Tibial nerve (tissue), 4 donors: ENCODE measurements at places on chromosomes 2 and 18.

GRCh38 chr2:113961000-113961399, 71.1 kb downstream of the ACTR3 start:
- H3K36me3 ChIP-seq: no peaks in the 10 kb centered on the region
- no peaks in the 10 kb centered on the region for H3K27me3 ChIP-seq
- H3K27ac ChIP-seq: no peak overlapping the region
- H3K4me3 ChIP-seq: no peak overlapping the region
- H3K4me1 ChIP-seq: no peaks in the 10 kb centered on the region

DNA sequence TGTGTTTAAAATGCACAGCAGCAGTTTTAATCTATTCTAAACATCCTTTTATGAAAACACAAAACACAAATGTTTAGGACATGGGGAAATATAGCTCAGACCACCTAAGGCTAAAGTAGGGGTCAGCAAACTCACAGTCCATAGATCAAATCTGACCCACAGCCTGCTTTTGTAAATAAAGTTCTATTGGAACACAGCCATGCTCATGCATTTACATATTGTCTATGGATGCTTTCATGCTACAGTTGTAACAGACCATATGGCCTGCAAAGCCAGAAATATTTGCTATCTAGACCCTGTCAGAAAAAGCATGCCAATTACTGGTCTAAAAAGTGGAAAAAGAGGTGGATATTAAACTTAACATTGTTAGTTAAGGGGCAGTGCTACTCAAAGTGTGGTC, 1105.4 kb upstream of the KLHL29 start:
- H3K4me1 ChIP-seq: peaks cover 11% of the 10 kb centered on the region
- no peaks in the 10 kb centered on the region for H3K36me3 ChIP-seq
- H3K27me3 ChIP-seq: no peaks in the 10 kb centered on the region
- H3K27ac ChIP-seq: no peak overlapping the region
- DNase-seq: no peak

DNA sequence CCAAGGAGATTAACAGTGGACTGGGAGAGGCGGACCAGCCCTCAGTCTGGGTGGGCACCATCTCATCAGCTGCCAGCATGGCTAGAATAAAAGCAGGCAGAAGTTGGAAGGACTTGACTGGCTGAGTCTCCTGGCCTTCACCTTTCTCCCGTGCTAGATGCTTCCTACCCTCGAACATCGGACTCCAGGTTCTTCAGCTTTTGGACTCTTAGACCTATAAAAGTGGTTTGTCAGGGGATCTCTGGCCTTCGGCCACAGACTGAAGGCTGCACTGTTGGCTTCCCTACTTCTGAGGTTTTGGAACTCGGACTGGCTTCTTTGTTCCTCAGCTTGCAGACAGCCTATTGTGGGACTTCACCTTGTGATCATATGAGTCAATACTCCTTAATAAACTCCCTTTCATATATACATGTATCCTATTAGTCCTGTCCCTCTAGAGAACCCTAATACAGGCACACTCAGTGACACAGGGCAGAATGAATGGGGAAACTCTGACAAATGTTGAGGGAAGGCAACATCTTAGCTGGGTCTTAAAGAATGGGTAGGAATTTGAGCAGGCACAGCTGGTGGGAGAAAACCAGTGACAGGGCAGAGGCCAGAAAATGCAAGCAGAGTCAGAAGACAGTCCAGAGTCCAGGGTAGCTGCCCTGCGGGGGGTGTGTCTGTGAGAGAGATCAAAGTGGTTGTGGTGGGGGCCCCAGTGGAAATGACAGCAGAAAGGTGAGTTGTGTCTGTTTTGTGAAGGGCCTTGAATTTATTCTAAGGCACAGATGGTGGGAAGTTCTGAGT, 108.1 kb upstream of the CD302 start:
- H3K4me3 ChIP-seq: no peak overlapping the region
- no peaks in the 10 kb centered on the region for H3K27me3 ChIP-seq
- peaks cover 15% of the 10 kb centered on the region for H3K4me1 ChIP-seq
- H3K36me3 ChIP-seq: no peaks in the 10 kb centered on the region
- H3K27ac ChIP-seq: no peak overlapping the region

- H3K27ac ChIP-seq: no peak overlapping the region
- DNase-seq: peak; percentile 36
- H3K27me3 ChIP-seq: no peaks in the 10 kb centered on the region
These were observed 22.7 kb downstream of the BCL11A start for GRCh38 chr2:60530660-60531281.

GRCh38 chr2:30484995-30485394, 37.9 kb downstream of the LCLAT1 start:
- H3K36me3 ChIP-seq: no peaks in the 10 kb centered on the region
- no peak overlapping the region for H3K4me3 ChIP-seq
- H3K27ac ChIP-seq: no peak overlapping the region
- no peak for DNase-seq

- H3K27ac ChIP-seq: no peak overlapping the region
- no peak for DNase-seq
- H3K36me3 ChIP-seq: no peaks in the 10 kb centered on the region
- H3K4me1 ChIP-seq: no peaks in the 10 kb centered on the region
- no peaks in the 10 kb centered on the region for H3K27me3 ChIP-seq
These were observed 1043.3 kb upstream of the PIK3C3 start for GRCh38 chr18:40911582-40912254.

GRCh38 chr2:238031751-238032150, 29.1 kb upstream of the SCLY start:
- H3K27ac ChIP-seq: no peak overlapping the region
- H3K36me3 ChIP-seq: peaks cover 85% of the 10 kb centered on the region
- H3K4me1 ChIP-seq: no peaks in the 10 kb centered on the region
- no peaks in the 10 kb centered on the region for H3K27me3 ChIP-seq
- no peak overlapping the region for H3K4me3 ChIP-seq
- DNase-seq: no peak

DNA sequence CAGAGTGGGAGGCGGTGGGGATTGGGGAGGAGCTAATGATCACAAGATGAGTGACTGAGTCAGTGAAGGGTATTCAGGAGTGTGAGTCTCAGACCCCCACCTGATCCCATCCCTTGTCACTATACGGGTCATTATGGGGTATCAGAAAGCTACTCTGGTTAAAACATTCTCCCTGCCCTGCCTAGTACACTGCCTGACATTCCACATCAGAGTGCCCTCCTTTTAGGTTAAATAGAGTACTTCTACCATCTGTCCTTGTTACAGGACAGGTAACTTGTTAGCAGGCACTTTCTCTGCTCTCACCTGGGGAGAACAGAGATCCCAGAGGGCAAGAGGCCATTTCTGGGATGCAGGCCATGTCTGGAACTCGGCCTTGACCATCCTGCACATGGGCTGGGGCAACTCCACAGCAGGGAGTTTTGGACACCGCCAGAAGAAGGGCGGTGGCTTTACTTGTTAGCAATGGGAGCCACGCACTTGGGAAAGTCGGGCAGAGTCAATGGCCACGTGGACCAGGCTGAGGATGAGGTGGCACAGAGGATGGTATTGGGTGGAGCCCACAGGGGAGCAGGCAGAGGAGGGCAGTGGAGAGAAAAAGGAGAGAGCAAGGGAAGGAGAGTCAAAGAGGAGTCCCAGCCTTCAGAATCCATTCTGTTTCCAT, 98.5 kb downstream of the CELF4 start:
- no peak for DNase-seq
- H3K36me3 ChIP-seq: no peaks in the 10 kb centered on the region
- H3K27me3 ChIP-seq: no peaks in the 10 kb centered on the region
- H3K4me3 ChIP-seq: no peak overlapping the region
- no peak overlapping the region for H3K27ac ChIP-seq
